ENCODE measurements at places on chromosomes 2 and 18.
A peak's percentile ranks its signal among the peaks of the same experiment; 100 is the strongest.

GRCh38 chr2:28906376-28906775 lies 11.9 kb downstream of the WDR43 start:
- no peak for DNase-seq

GRCh38 chr18:8656232-8656631 lies 47.0 kb downstream of the RAB12 start:
- DNase-seq = no peak

- no peak for DNase-seq
These were observed 136.7 kb downstream of the NFATC1 start for GRCh38 chr18:79532313-79533007.

DNA sequence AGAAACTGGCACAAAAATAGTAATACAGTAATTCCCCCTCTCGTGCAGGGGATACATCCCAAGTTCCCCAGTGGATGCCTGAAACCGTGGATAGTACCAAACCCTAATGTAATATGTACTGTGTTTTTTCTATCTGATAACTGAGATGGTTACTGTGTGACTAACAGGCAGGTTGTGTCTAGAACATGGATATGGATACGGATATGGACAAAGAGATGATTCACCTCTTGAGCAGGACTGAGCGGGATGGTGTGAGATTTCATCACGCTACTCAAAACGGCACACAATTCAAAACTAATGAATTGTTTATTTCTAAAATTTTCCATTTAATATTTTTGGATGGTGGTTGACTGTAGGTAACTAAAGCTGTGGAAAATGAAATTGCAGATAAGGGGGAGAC lies 3.4 kb downstream of the MBD1 start:
- no peak for DNase-seq

- DNase-seq = no peak
These were observed 154.4 kb downstream of the RAD51AP2 start for GRCh38 chr2:17363846-17364245.

DNA sequence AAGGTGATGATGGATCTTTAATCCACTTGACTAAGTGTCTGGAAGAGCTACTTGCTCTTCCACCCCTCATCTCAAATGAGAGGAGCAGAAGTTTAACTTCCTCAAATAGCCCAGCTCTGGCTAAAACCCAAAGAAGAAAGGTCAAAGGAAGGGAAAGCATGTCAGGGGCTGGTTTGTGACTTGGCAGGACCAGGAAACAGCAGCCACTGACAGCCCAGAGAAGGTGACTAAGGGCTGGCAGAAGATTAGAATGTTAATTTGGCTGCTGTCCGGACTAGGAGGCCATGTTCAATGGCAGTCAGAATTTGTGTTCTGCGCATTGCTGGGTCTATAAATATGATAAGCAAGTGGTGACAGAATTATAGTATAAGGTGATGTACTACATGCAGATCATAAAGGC lies 386.2 kb downstream of the SETBP1 start:
- no peak for DNase-seq

DNA sequence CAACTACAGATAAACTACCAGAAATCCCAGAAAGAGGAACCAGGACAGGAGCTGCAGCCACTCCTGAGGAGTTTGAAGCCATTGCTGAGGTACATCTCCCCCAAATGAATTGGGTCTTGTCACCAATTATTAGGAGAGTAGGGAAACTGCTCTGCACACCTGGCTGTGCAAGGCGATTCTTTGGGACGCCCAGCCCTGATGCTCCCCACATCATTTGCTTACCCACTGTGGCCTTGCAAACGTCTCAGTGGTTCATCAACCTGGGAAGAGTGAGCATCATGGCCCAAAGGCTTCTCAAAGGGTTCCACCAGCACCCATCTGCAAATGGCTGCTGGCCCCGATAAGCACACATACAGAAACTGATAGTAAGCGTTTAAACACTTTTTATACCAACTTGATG lies 21.8 kb upstream of the DCDC2C start:
- DNase-seq = no peak

DNA sequence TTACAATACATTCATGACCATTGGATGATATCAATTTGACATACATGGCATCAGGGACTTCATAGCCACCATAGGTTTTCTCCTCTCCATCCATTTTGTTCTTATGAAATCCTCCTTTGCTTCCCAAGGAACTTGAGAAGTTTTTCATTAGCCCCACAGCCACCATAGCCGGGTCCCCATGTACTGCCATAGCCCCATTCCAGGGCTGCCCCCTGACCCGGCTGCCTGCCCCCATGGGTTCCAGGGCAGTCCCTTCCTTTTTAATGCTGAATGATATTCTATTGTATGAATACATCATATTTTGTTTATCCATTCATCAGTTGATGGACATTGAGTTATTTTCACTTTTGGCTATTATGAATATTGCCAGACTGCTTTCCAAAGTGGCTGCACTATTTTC lies 20.4 kb downstream of the ATP6V1B1 start:
- DNase-seq = no peak

- DNase-seq = no peak
These were observed 1.8 kb downstream of the MEMO1 start for GRCh38 chr2:32008805-32009515.

GRCh38 chr2:159716857-159717256 lies 4.6 kb downstream of the MARCHF7 start:
- no peak for DNase-seq

GRCh38 chr2:40507432-40507831 lies 55.5 kb upstream of the SLC8A1 start:
- no peak for DNase-seq

GRCh38 chr2:96727431-96727830 lies 12.4 kb downstream of the LMAN2L start:
- no peak for DNase-seq

DNA sequence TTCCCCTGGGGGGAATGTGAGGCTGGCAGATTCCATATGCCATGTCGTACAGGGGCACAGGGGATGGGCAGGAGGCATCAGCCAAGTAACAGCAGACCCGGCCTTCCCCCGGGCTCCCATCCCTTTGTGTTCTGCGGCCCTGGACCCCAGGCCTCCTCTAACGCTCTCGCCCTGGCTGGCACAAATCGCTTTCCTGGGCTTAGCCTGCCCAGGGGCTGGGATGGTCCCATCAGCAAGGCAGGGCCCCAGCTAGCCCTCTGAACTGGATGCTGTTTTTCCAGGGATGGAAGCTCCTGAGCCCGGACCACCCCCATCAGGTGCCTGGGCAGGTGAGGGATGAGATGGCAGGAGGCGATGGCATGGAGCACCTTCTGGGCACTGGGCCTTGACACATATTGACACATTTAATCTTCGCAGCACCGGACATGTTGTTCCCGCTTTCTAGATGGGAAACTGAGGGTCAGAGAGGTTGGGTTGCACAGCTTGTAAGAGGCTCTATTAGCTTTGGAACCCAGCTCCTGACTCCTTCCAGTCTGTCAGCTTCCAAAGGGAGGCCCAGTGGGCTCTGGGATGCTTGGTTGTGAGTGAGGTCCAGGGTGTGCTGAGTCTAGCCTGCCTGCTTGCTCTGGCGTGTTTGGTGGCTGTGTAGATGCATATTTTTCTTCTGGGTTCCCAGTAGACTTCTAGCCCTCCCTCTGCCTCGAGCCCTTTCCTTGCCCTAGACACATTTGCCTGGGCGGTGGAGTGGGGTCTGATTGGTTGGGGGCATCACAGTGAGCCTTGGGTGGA lies 40.3 kb downstream of the GLI2 start:
- no peak for DNase-seq

- no peak for DNase-seq
These were observed 44.7 kb downstream of the PDK1 start for GRCh38 chr2:172600557-172601008.

- no peak for DNase-seq
These were observed 51.2 kb upstream of the MEX3C start for GRCh38 chr18:51248685-51249084.

GRCh38 chr2:46431481-46432235 lies 47.7 kb upstream of the TMEM247 start:
- DNase-seq = no peak

GRCh38 chr2:177797808-177798207 lies 274.8 kb downstream of the PDE11A start:
- no peak for DNase-seq

- no peak for DNase-seq
These were observed 265.4 kb downstream of the ZNF385B start for GRCh38 chr2:179596018-179596417.

- DNase-seq = no peak
These were observed 6.3 kb downstream of the RAB12 start for GRCh38 chr18:8615397-8616027.

DNA sequence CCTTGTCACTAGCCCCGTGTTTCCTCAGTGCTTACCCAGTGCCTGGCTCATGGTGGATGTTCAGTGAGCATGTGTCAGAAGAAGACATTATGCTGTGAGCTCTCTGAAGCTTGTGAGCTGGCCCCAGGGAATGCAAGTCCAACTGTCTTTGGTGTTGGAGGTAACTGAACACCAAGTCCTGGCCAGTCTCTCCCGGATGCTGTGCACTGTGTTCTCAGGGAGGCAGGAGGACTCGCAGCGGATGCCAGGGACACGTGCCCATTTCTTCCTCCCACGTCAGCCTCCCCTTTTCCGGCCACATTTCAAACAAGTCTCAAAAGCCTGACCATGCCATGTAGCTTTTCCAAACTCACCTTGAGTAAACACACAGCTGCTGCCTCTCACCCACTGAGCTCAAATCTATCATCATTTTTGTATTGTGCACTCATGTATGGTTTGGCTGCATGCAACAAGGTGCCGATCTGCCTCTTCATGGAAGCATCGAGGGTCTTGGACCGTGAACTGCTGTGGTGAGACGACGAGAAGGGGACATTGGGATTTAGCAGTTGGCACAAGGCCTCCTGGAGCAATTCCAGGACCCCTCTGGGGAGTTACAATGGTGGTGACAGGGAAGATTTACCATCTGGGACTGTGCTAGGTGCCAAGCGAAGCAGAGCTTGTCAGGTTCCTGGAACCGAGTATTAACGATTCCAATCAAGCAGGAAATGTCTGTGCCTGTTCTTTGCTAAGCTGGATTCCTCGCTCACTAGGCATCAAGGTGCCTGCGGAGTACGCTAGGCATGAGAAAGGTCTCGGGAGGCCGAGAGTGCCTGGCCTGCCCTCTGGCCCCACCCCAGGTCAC lies 44.4 kb upstream of the MGAT4A start:
- no peak for DNase-seq

- DNase-seq = no peak
These were observed 30.8 kb upstream of the EML4 start for GRCh38 chr2:42138163-42139015.

GRCh38 chr2:171319164-171319810 lies 114.5 kb downstream of the METTL8 start:
- DNase-seq = peak; percentile 66

GRCh38 chr2:37692711-37693110 lies 21.3 kb upstream of the CDC42EP3 start:
- DNase-seq = no peak

GRCh38 chr2:109460553-109461324 lies 153.0 kb downstream of the SEPTIN10 start:
- DNase-seq = no peak

- no peak for DNase-seq
These were observed 54.5 kb upstream of the SPAG16 start for GRCh38 chr2:213229814-213230213.

- no peak for DNase-seq
These were observed 219.0 kb downstream of the MYO3B start for GRCh38 chr2:170396799-170397459.

DNA sequence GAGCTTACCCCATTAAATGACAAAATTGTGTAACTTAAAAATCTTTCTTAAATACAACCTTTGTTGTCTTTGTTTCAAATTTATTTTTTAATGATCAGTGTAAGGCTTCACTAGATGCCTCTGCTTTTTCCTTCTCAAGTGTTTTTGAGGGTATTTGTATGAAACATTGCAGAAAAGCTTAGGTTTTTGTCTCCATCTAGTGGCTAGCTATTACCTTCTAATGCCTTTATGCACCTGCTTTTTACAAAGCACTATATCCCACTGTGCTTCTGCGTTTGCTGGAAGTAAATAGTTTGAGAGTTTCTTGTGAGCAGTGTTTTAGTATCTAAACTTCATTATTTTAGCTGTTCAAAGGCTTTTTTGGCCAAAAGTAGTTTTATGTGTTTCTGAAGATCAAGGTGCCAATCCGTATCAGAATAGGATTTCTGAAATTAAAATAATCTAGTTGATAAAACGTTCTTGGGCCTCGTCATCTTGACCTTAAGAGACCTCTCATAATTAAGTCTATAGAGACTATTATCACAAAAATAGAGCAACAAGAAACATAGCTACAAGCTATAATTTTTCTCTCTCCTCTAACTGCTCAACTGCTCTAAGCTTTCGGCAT lies 47.0 kb downstream of the IWS1 start:
- DNase-seq = peak; percentile 37

DNA sequence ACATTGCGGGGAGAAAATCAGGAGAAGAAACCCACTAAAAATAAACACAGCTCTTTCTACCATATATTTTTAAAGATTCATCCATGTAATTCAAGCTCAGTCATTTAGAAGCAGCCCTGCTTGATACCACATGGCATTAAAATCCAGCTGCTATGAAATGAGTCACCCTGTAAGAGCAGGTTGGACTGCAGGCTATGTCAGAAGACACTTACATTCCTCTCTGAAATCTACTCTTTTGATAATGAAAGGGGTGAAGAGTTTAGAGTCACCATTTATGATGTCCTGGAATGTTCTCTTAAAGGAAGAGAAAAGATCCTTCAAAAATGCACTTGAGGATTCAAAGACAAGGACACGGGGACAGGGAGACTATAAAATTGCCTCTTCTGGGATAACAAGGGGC lies 100.6 kb upstream of the APCDD1 start:
- no peak for DNase-seq

All from CD4-positive, alpha-beta T cell treated with Interleukin-15 for 4 hours (primary cell).